ENCODE measurements at places on chromosomes 4 and X.

DNA sequence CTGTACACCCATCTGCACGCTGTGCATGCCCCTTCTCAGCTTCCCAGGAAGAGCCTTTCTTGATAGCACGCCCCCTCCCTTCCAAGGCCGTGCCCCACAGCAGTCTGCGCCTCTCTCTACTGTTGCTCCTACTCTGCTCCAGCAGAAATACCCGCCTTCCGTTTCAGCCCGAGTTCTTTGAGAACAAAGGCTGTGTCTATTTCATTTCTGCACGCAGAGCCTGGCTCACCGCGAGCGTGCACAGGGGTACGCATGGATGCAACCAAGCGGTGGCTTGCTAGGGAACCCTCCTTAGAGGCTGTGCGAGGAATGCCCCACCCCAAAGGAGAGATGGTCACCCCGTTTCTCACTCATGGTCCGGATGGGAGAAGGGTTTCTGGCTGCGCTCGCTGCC lies 485 bp downstream of the AADAT start:
- no peak for DNase-seq

DNA sequence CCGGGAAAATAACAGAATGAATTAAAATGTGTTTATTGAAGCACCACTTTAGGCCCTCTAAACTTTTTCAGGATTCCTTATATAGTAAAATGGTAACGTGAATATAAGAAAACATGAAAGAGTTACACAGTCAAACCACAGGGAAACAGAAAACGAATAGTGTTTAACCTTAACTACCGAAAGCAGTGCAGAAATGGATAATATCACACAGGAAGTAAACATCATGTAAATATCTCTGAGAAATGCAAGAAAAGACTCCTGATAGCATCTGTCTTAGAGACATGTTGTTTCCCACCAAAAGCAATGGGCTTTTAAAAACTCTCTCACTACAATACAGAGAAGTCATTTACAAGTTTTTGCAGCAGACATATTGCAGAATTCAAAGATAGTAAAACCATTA lies 323.9 kb upstream of the CXXC4 start:
- DNase-seq: no peak

DNA sequence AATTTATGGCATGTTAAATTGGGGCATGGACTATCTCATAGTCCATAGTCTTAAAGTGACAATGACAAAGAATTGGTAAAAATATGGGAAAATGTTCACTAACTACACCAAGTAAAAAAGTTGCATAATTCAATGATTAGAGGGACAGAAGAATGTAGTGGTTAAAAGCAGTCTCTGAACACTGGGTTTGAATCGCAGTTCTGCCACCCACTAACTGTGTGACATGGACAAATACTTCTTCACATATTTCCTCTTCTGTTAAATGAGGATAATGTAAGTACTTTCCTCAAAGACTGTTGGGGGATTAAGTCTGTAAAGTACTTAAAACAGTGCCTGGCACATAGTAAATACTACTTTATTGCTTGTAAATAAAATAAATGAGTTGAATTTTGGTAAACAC lies 15.3 kb downstream of the COQ2 start:
- no peak for DNase-seq

- DNase-seq: no peak
Measured at GRCh38 chrX:77597511-77597910, 150.3 kb downstream of the FGF16 start.

DNA sequence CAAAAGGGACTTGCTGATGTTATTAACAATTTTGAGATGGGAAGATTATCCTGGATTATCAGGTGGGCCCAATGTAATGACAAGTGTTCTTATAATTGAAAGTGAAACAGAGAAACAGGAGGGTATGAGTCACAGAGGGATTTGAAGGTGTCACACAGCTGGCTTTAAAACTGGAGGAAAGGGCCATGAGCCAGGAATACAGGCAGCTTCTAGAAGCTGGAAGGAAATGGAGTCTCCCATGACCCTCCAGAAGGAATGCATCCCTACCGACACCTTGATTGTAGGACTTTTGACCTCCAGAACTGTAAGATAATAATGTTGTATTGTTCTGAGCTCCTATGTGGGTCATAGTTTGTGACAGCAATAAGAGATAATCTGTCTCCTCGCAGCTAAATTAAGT lies 98.0 kb upstream of the STIM2 start:
- no peak for DNase-seq

GRCh38 chrX:96771486-96771885 lies 86.8 kb downstream of the DIAPH2 start:
- DNase-seq: no peak

DNA sequence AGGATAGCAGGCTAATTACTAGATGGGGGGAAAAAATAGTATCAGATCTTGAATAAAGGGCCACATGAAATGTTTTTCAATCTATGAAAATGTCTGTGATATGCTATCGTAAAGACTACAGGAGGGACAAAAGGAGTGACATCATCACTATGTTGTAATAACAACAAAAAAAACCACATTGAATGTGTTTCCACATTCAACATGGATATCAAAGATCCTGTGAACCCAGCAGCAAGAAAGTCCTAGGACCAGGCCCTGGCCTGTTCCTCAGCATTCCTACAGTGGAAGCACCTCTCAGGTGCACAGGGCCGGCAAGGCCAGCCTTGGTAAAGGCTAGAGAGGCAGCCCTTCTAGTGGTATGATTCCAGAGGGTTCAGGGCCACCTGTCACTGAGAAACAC lies 118.3 kb downstream of the RELL1 start:
- no peak for DNase-seq

DNA sequence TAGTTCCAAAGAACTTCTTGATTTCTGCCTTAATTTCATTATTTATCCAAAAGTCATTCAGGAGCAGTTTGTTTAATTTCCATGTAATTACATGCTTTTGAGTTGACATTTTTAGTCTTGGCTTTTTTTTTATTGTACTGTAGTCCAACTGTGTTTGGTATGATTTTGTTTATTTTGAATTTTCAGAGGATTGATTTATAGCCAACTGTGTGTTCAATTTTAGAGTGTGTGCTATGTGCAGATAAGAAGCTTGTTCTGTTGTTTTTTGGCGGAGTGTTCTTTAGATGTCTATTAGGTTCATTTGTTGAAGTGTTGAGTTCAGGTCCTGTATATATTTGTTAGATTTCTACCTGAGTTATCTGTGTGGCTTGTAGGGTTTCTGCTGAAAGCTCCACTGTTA lies 533.6 kb downstream of the TRAM1L1 start:
- no peak for DNase-seq

- DNase-seq: no peak
Measured at GRCh38 chr4:113511944-113512343, 249.6 kb downstream of the CAMK2D start.

- DNase-seq: no peak
Measured at GRCh38 chr4:45692131-45692735, 431.6 kb downstream of the GABRG1 start.

Data from activated T-helper 9 cell treated with anti-CD3 and anti-CD28 coated beads, Interleukin-2, amount 50 U/mL, for 16 hours (primary cell).